ENCODE measurements at places on chromosomes 5 and 9.

GRCh38 chr5:6029811-6030271, 348.5 kb downstream of the MED10 start:
- no peak for DNase-seq

- DNase-seq, result no peak
Measured at GRCh38 chr5:1507014-1507375, 16.8 kb downstream of the LPCAT1 start.

- no peak for DNase-seq
Measured at GRCh38 chr5:111472579-111472978, 39.8 kb downstream of the STARD4 start.

DNA sequence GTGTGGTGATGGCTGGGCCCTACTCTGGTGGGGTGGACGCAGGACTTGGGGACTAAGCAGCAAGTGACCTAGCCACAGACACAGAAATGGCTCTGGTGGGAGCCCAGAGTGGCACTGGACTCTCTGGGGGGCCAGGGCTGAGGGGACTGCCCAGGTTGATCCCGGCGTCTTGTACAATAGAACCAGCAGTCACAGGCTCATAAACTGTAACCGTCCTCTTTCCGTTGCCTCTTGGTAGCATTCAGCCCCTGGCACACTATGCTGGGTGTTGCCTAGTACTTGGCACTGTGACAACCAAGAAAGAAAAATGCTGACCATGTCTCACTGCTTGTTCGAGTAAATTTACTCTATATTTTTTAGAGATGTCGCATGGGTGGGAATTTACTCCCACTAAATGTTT, 80.5 kb downstream of the DAB2IP start:
- no peak for DNase-seq

- DNase-seq, result no peak
Measured at GRCh38 chr9:100466829-100467221, 6.1 kb upstream of the TMEFF1 start.

DNA sequence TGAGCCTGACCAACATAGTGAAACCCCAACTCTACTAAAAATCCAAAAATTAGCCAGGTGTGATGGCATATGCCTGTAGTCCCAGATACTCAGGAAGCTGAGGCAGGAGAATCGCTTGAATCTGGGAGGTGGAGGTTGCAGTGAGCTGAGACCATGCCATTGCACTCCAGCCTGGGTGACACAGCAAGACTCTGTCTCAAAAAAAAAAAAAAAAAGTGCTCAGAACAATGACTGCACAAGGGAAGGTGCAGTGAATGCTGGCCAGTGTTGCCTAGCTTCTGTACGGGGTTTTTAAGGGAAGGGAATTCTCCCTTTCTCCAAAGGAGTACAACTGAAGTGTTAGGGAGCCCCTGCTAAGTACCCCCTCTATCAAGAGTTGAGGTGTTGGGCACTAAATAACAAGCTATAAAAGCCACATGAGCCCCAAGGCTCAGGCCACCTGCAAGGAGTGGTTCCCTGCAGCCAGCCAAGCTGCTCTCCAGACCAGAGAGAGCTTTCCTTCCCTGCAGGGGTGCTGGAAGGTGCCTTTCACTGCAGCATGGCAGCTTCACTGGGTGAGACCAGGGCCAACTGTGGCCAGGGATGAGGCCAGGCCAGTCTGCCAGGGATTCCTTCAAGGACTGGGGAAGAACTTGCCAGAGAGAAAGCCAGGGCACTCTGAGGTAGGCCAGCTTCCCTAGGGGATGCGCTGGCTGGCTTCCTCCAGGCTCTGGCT, 14.8 kb downstream of the GADD45G start:
- no peak for DNase-seq

DNA sequence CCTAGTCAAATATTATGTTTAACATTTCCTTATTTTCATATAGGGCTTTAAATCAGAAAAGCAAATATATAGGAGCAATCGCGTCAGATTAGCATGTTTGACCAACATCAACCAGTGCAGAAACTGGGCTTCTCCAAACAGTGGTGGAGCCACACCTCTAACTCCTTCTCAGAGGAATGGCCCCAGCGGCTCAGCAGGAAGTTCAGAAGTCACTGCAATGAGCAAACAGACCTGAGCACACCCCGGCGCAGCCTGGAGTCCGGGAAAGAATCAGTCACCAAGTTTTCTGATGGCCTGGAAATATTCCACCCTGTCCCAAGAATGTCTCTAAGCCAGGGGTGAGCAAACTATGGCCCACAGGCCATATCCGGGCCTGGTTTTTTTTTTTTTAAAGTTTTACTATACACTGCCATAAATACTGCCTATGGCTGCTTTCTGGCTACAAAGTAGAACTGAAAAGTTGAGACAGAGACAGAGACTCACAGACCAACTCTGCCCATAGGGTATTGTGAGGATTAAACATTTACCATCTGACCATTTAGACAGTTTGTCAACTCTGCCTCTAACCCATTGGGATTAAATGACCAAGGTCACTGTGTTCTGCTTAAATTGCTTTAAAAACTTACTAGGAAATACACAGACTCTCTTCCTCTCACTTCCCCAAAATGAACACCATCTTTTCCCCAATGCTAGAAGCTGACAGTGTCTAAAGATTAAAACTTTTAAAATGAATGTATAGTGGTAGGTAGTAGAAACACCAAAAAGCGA, 5.4 kb downstream of the GOLM1 start:
- peak; percentile 67 for DNase-seq

GRCh38 chr5:132592521-132592920, 35.7 kb downstream of the RAD50 start:
- DNase-seq, result peak; percentile 41

GRCh38 chr5:122401976-122402725, 90.1 kb downstream of the SNCAIP start:
- no peak for DNase-seq

GRCh38 chr5:15304066-15304731, 195.8 kb upstream of the FBXL7 start:
- no peak for DNase-seq

DNA sequence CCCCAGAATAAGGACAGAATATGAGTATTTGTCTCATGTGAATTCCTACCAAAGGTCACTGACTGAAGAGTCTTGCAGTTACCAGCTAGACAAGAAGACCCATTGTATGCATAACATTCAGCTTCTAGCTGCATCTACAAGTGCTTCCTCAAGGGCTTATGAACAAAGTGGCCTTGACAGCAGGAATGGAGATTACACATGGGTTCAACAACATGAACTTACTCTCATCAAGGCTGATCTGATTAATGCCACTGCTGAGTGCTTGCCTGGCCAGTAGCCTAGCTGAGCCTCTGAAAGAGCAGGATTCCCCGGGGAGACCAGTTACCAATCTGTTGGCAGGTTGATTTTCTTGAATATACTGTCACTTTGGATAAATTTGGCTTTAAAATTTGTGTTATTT, 76.7 kb upstream of the CHD1 start:
- DNase-seq, result no peak

DNA sequence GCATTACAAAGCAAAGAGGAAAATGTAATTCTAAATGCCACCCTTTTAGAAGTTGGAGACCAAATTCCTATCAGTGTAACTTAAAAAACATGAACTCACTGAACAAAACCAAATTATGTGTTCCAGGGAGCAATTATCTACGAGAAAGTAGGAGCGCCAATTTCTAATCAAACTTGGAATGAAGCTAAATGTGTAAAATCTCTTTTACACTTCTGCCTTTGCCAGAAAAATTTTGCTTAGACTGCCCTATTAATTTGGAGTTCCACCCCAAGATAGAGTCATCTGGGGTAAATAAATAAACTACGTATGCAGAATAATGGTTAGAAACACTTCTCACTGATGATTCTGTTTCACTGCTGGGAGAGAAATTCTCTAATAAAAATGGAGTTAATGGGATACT, 825.6 kb downstream of the MTRR start:
- no peak for DNase-seq

- no peak for DNase-seq
Measured at GRCh38 chr9:27653246-27653645, 80.0 kb upstream of the C9orf72 start.

DNA sequence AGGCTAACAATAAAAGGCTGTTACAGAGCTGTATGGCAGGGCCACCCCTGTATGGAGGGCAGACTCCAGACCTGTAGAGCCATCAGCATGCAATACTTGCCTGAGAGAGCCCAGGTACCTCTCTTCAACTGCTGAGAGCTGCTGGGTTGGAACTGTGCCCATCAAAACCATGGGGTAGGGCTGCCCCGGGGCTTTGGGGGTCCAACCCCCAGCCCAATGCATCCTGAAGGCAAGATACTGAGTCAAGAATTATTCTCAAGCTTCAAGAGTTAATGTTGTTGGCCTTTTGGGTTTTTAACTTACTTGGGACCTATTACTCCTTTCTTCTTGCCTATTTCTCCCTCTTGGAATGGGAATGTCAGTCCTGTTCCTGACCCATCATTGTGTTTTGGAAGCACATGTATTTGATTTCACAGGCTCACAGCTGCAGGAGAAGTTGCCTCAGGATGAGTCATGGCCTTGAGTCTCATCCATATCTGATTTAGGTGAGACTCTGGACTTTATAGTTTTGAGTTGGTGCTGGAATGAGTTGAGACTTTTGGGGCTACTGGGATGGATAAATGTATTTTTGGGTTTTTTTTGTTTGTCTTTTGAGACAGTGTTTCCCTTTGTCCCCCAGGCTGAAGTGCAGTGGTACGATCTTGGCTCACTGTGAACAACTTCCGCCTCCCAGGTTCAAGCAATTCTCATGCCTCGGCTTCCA, 21.0 kb upstream of the CDK7 start:
- no peak for DNase-seq

- DNase-seq, result no peak
Measured at GRCh38 chr5:59094864-59095263, 512.0 kb downstream of the RAB3C start.

GRCh38 chr9:93300585-93301081, 116.7 kb downstream of the WNK2 start:
- no peak for DNase-seq

GRCh38 chr5:138491284-138491648, 26.0 kb downstream of the EGR1 start:
- peak; percentile 20 for DNase-seq

- DNase-seq, result no peak
Measured at GRCh38 chr5:87413343-87413645, 564 bp upstream of the CCNH start.

DNA sequence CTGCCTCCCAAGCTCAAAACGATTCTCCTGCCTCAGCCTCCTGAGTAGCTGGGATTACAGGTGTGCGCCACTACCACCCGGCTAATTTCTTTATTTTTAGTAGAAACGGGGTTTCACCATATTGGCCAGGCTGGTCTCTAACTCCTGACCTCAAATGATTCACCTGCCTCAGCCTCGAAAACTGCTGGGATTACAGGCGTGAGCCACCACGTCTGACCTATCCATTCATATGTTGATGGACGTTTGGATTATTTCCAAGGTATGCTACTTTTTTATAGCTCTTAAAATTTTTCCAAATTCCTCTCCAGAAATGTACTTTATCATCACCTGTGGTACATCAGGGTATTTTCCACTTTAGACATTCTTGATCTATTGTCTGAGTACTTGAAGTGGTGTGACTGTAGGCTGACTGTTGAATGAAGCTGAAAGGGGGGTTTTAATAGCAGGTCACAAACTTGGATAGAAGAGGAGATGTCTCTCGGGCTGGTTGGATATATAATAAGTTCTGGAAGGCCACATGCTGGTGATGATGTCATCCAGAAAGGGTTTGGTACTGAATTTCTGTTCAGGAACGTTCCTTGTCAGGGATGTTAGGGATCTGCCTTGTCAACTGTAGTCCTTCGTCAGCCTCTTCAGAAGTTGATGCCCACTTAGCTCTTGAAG, 7.4 kb downstream of the CTNNA1 start:
- no peak for DNase-seq

DNA sequence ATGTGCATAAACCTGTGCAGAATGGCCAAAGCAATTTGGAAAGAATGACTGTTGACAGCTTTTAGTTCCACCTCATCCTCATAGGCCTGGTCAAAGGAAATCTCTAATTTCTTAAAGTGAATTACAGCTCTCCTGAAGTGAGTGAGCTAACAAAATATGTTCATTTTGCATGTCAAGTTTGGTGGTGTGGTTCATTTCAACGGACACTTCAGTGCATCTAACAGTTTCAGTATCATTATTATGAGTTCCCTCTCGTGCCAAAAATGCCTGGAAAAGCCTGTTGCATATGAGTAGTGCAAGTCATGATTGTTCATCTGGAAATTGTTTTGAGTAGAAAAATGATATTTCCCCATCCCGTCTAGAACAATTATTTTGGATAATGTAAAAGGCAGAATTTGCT, 53.2 kb upstream of the HMHB1 start:
- DNase-seq, result no peak

- no peak for DNase-seq
Measured at GRCh38 chr5:25056836-25057235, 412.1 kb upstream of the CDH10 start.

DNA sequence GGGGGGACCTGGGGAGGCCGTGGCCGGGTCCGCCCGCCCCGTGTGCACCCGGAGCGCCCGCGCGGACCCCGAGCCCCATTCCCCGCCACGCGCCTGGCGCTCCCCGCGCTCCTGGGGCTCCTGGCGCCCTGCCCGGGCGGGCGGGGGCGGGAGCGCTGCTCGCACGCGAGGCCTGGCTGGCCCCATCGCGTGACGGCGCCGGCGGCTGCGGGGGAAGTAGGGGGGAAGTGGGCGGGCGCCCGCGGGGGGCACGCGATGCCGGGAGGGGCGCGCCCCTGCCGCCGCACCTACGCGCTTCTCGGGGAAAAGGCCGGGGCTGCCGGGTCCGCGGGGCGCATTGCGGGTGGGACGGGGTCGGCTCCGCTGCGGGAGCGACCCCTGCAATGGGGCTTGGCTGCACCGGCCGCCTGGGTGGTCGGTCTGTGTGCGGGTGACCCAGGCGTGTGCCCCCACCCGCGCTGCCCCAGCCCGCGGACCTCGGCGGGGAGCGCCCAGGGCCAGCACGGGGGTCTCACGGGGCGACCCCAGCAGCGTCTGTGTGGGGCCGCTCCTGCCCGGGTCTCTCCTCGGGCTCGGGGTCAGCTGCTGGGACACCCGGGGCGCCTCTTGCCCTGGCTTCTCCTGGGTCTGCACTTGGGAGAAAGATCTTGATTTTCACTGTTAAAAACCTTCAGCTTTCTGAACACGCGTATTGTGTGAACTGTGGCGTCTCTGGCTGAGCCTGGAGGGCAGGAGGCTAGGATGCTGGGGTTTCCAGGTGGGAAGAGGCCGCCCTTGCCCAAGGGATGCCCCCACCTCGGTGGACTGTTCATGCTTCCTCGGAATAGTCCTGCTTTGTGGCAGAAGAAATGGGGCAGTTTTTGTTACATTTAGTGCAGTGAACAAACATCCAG, 52.4 kb downstream of the AHRR start:
- DNase-seq, result peak; percentile 4

- DNase-seq, result peak; percentile 67
Measured at GRCh38 chr5:151670083-151670686, 16.5 kb downstream of the SPARC start.

DNA sequence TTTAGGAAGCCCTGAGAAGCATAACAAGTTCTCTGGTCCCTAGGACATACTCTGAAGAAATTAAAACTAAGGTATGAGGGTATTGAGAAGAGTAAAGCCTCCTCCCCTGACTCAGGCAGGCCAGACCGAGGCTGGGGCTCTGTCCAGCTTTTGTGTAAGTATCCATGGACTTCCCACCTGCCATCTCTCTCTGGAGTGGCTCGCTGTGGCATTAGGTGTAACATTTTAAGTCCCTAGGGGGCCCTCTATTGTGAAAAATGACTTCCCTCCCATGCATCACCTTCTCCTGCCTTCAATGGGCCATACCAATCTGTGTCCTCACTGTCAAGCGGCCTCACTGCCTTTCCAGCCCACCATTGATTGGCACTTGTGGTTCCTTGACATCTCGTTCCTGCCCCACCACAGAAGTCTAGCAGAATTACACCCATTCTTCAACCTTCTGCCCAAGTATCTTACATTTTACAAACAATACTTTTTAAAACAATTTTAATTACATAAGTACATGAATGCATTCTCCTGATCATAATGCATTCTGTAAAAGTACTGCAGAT, 205.5 kb downstream of the SLIT3 start:
- no peak for DNase-seq

GRCh38 chr9:101791938-101792337, 53.5 kb upstream of the GRIN3A start:
- peak; percentile 55 for DNase-seq
